ENCODE measurements at places on chromosomes 1 and 21. TPM values are rescaled to one million over a fixed set of nuclear protein-coding genes. Genes with fewer than 3 reads are reported as not detected.

S100A2 gene
- 0.75 TPM for total RNA-seq

LRRC71 gene
- total RNA-seq = not detected

CFH gene
- total RNA-seq = 1.6 TPM

TIAM1 gene
- total RNA-seq = 49.3 TPM

Measured in type B pancreatic cell (in vitro differentiated cells).